Retina (tissue), 1 donor: ENCODE measurements at places on chromosomes 11 and 22.
A peak's percentile ranks its signal among the peaks of the same experiment; 100 is the strongest.

DNA sequence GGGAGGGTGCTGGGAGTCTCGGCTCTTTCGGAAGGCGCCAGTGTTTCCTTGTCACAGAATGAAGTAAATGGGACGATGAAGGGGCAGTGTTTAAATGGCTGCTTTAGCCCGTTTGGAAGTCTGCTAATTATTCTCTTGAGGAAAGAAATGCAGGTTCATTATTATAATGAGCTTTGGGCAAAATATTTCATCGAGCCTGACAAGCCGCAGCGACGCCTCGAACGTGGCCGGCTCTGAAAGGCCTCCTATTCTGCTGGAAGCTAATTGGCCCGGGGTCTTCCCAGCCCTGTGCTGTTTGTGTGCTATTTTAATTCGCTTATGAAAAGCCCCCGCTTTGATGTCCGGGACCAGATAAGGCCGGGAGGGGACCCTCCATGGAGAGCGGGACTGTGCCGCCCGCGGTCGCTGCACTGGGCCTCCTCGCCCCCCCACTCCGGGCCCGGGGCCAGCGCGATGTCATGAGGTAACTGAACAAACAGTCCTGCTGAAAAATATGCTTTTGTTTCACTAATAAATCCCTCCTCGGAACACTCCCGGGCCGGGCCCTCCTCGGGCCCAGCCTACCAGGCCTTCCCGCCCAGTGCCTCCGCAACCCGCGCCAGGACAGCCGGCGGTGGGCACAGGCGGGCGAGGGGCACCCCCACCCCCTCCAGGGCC lies 78.4 kb downstream of the CDKN1C start:
- DNase-seq = peak; percentile 85

DNA sequence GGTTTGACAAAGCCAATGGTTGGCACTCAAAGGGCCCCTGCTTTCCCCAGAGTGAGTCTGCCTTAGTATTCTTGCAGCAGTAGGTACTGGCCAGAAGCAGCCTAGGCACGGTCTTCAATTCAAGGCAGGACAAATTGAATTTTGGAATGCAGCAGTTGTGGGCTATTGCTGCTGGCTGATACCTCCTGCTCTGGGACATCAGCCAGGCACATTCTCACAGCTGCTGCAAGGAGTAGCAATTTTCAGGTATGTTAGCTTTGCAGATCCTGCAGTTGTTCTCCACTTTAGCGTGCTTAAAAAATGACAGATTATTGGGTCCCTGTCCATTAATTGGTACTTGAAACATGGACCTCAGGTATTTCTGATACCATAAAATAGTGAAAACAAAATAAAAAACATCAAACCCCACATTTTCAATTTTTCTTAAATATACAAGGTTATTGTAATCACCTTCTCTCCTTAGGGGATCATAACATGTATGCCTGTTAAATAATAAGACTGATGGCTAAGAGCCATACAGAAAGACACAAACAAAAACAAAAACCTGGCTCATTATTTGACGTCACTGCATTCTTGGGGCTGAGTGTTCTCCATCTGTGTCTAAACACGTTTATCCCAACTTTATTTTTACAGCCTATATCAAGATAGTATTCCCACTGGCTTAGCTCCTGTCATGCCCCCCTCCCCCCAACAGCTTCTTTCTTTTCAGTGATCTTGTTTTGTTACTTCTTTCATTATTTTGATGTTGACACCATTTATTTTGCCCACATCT lies 85.1 kb upstream of the CARD18 start:
- DNase-seq = no peak

DNA sequence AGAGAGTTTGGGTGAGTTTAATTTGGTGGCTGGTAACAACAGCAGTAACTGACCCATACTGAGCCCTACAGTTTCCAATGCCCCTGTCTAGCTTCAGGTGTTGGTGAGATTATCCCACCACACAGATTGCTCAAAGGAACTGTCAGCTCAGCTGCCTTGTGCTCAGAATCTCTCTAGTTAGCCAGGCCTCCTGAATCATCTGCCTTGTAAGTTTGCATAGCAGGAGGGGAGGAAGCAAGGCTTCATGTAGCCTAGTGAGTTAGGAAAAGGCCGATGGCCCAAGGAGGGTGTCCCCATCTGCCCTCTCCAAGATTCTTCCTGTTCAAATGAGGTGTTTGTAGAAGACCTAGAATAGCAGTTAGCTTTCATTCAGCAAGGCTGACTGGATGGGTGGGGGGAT lies 74.3 kb downstream of the MICAL2 start:
- DNase-seq = no peak

GRCh38 chr11:95768521-95768920 lies 21.1 kb downstream of the FAM76B start:
- DNase-seq = no peak

GRCh38 chr11:14751975-14752407 lies 108.4 kb downstream of the PDE3B start:
- no peak for DNase-seq

DNA sequence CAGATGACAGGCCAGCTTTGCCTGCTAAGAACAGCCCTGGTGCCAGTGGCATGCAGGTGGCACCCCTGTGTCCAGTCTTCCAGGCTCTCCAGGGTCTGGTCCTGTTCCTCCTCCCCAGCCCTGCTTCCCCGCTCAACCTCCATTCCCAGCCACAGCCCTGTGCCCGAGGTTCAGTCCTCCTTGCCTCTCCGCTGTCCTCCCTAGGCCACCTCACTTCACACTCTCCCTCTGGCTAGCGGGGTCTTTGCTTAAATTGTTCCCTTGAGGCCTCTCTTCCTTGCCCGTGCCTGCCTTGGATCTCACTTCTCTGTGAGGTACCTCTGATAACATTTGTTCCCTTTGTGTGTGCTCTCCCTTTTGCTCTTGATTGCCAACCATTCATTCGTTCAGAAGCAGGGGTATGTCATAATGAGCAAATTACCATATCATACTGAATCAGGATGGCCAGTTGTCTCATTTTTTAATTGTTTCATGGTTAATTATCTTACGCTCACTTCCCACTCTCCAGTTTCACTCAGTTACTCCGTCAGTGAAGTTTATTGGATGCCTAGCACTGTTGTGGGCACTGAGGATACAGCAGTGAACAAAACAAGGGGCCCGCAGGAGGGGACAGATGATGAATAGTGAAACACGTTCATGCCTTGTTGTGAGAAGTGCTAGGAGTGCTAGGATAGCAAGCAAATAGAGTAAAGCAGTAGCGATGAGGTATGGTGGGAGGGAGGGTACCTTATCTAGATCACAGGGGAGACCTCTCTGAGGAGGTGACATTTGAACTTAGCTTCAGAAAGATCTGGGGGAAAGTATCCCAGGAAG lies 7.4 kb downstream of the BMAL1 start:
- DNase-seq = no peak

- DNase-seq = no peak
Measured at GRCh38 chr11:75313513-75314272, 37.8 kb downstream of the ARRB1 start.

GRCh38 chr11:34454308-34455032 lies 15.7 kb downstream of the CAT start:
- no peak for DNase-seq

DNA sequence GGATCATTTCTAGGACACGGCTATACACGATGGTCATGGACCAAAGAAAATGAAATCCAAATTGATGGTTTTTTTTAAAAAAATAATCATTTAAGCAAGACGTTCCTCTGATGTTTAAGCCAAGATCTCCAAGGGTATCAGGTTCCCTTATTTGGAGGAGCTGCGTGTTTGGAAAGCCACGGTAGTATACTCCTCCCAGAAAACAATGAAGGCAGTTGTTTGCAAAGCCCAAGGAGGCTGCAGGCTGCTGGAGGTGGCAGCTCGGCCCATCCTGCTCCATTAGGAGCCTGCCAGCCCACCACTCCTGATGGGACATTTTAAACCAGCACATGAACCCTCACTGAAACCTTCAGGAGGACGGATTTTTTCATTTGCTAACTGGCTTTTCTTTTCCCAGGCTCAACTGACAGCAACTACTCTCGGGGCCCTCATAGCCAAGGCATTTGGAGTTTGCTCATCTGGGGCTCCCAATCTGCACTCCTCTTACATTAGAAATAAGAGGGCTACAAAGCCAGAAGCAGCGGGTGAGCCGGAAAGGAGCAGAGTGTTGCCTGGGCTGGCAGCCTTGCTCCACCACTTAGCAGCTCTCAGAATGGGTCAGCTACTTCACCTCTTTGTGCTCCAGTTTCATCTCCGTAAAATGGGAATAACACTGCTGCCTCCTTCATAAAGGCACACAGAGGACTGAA lies 58.4 kb downstream of the ABTB2 start:
- DNase-seq = peak; percentile 43

GRCh38 chr11:21811572-21811971 lies 381.3 kb upstream of the ANO5 start:
- DNase-seq = no peak

DNA sequence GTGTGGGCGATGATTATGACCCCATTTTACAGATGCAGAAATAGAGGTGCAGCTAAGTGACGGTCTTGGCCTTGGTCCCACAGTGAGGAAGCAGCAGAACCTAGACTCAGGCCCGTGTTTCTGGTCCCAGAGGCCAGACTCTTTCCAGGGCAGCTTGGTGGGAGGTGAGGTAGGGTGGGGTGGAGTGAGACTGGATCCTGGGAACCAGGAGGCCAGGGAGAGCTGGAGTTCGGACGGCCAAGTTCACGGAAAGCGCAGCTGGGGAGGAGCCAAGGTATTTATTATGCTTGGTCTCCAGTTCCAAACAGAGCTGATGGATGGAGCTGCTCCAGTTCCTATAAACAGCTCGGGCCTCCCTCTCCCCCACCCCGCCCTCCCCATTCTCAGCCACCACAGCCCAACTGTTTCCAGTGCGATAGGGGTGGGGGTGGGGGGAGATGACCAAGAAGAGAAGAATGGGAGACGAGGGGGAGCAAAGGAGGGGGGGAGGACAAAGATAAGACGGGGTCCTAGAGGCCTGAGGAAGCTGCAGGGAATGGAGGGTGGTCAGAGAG lies 16.2 kb downstream of the LRRC32 start:
- DNase-seq = no peak

DNA sequence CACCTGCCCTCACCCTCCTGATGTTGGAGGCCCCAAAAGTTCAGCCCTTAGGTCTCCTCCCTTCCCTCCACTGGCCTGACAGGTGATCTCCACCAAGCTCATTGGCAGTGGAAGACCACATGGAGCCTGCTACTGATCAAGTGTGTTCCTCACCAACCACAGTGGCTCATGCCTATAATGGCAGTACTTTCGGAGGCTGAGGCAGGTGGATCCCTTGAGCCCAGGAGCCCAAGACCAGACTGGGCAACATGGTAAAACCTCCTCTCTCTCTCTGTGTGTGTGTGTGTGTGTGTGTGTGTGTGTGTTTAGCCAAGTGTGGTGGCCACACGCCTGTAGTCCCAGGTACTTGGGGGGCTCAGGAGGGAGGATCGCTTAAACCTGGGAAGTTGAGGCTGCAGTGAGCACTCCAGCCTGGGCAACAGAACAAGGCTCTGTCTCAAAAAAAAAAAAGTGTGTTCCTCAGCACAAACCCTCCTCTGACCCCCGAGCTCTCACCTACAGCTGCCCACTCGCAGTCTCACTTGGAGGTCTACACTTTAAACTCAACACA lies 4.3 kb upstream of the YPEL1 start:
- DNase-seq = no peak
